ENCODE measurements at places on chromosomes 7 and 10. TPM values are rescaled to one million over a fixed set of nuclear protein-coding genes. Genes with fewer than 3 reads are reported as not detected.

DNA sequence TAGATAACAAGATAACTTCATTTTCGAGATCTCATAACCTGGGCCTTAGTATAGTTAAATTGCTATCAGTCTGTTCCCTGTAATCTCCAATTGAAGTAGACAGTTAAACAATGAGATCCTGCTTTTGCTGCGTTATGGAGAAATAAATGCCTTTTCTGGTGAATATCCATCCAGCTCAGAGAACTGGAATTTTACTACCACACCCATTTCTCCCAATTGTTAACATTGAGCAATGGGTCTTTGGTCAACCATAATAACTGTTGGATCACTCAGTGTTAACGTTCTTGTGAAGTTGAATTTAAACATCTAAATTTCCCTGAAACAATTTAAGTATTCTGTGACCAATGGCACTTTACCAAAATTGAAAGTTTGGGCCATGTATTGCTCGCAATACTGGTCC, 3.0 kb downstream of the CALU start:
- no peak overlapping the region for H3K4me3 ChIP-seq
- no peaks in the 10 kb centered on the region for H3K27me3 ChIP-seq
- H3K27ac ChIP-seq, result no peak overlapping the region
- no peak for DNase-seq

DNA sequence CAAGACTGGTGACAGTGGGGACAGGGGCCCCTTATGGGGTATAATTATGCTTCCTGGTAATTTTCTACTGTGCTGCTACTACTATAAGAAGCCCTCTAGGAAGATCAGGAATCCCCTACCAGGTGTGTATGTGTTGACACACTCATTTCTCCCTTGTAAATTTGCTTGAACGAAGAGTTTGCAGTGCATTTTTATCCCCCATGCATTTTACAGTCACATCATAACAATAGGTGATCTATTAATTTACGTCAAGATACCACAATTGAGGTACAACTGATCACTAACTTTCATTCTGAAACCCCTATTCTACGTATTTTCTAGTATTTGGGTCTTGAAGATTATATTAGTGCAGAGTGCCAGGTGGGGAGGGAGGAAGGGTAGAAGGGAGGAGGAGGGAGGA, 252.2 kb downstream of the NSUN6 start:
- no peaks in the 10 kb centered on the region for H3K36me3 ChIP-seq
- no peaks in the 10 kb centered on the region for H3K27me3 ChIP-seq
- DNase-seq, result no peak
- no peaks in the 10 kb centered on the region for H3K4me1 ChIP-seq
- H3K4me3 ChIP-seq, result no peak overlapping the region

DNA sequence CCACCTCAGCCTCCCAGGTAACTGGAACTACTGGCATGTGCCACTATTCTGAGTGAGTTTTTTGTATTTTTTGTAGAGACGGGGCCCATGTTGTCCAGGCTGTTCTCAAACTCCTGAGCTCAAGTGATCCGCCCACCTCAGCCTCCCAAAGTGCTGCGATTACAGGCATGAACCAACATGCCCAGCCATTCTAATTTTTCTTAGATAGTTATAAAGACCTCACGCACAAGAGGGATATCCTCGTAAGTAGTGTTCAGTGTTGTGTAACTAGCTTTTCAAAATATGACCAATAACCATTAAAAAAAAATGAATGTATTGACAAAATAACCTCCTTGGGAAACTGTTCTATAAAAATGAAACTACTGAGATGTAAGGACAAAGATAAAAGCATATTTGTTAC, 90.5 kb upstream of the FERD3L start:
- H3K4me3 ChIP-seq, result no peak overlapping the region
- H3K4me1 ChIP-seq, result no peaks in the 10 kb centered on the region
- no peaks in the 10 kb centered on the region for H3K36me3 ChIP-seq
- H3K27me3 ChIP-seq, result no peaks in the 10 kb centered on the region
- DNase-seq, result no peak

HGF gene
- 9.9 TPM for polyA plus RNA-seq

PNLIP gene
- 0.88 TPM for polyA plus RNA-seq

- no peak overlapping the region for H3K4me3 ChIP-seq
- DNase-seq, result no peak
- H3K27ac ChIP-seq, result no peak overlapping the region
Measured at GRCh38 chr10:112412696-112413095, 34.0 kb downstream of the ZDHHC6 start.

Data from aorta (tissue), 5 donors.